Thoracic aorta (tissue), 2 donors: ENCODE measurements at places on chromosomes 11 and 22. TPM values are rescaled to one million over a fixed set of nuclear protein-coding genes. Genes with fewer than 3 reads are reported as not detected.

The TYMP gene
- total RNA-seq = 90.4 TPM

- no peak for DNase-seq
These were observed 20.5 kb downstream of the ZNF280B start for GRCh38 chr22:22487869-22488597.

GRCh38 chr11:2964782-2965181 is 27.3 kb downstream of the NAP1L4 start:
- no peak for DNase-seq

DNA sequence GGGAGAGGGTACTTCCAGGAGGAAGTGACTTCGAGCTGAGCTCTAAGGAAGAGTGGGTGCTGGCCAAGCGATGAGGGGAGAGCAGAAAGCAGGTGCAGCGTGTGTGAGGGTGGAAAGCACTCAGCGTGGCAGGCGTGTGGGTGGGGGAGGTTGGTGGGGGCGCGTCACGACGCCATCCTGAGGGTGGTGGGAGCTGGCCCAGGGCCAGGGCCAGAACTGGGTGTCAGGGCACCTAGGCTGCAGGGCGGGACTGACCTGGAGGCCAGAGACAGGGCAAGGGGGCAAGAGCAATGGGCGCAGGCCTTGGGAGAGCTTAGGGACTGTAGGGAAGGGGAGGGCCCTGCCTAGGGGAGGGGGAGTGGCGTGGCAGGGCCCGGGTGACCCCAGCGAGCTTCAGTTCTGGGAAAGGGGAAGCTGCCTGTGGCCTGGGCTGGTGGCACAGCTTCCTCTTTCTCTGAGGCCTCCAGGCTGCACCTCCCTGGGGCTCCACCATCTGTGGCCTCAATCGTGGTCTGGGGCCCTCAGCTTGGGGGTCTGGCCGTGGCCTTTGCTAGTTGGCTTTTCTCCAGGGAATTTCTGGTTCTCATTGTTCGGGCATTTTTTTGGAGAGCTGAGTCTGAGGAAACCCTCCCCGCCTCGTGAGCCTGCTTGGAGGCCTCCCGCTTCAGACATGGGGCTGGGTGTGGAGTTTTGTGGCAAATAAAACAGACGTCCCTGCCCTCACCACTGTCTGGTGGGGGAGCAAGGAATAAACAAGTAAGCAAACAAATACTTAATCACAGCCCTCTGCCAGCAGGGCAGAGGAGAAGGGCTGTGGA is 8.9 kb downstream of the RELT start:
- DNase-seq = no peak

DNA sequence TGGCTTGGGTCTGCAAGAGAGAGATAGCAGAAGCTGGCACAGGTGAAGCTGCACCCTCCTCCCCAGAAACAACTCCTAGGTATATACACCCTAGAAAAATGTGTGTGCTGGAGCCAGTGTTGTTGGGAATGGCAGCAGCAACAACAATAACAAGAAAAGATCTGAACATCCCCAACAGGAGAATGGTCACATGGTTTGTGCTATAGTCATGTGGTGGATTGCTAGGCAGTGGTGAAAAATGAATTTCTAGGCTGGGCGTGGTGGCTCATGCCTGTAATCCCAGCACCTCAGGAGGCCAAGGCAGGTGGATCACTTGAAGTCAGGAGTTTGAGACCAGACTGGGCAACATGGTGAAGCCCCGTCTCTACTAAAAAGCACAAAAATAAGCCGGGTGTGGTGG is 31.0 kb upstream of the FGF19 start:
- DNase-seq = no peak

DNA sequence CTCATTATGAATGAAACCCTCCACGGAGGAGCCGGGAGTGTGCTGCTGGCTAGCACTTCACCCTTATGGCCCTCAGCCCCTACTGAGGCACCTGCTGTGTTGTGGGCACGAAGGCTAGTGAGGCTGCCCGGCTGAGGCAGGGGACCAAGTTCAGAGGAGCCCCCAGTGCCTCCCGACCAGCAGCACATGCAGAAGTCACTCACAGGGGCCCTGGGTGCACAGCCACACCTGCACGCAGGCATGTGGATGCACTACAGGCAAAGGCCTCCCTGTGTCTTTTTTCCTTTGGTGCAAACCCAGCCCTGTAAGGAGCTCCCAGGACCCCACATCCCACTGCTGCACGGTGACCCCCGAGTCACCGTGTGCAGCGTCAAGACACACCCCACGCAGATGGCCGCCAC is 261.5 kb downstream of the BRD1 start:
- DNase-seq = no peak

GRCh38 chr11:61715867-61716266 is 35.7 kb downstream of the DAGLA start:
- no peak for DNase-seq

- DNase-seq = no peak
These were observed 25.5 kb downstream of the FCHSD2 start for GRCh38 chr11:73116636-73117035.

The GLB1L3 gene
- total RNA-seq = not detected

The APOA4 gene
- not detected for total RNA-seq

The PAMR1 gene
- total RNA-seq = not detected

- DNase-seq = no peak
These were observed 30.4 kb downstream of the OR6Q1 start for GRCh38 chr11:58060939-58061672.
